Natural killer cell treated with Interleukin-12 subunit alpha and Interleukin-12 subunit beta and Interleukin-15 and Interleukin-18, amount 100 ng/mL, for 72 hours (primary cell): ENCODE measurements at places on chromosomes 16 and 17. TPM values are rescaled to one million over a fixed set of nuclear protein-coding genes. Genes with fewer than 3 reads are reported as not detected.

The KCNH6 gene
- total RNA-seq, result not detected

The ACADVL gene
- 651 TPM for total RNA-seq

- no peak for DNase-seq
Measured at GRCh38 chr17:19363460-19364035, 1.0 kb upstream of the B9D1 start.

The ENPP7 gene
- total RNA-seq, result 0.14 TPM

GRCh38 chr16:21083729-21084268 lies 66.8 kb downstream of the DNAH3 start:
- DNase-seq, result peak; percentile 70

GRCh38 chr17:28059675-28060074 lies 17.2 kb downstream of the NLK start:
- DNase-seq, result no peak

The METRNL gene
- 179 TPM for total RNA-seq

The TERB1 gene
- total RNA-seq, result 0.38 TPM

The CTU2 gene
- total RNA-seq, result 80.4 TPM

The CDH15 gene
- total RNA-seq, result not detected

- peak; percentile 76 for DNase-seq
Measured at GRCh38 chr17:40515491-40516041, 14.1 kb upstream of the TNS4 start.

The KRT25 gene
- total RNA-seq, result not detected

GRCh38 chr17:78573955-78574354 lies 3.2 kb downstream of the DNAH17 start:
- no peak for DNase-seq

The EPX gene
- total RNA-seq, result not detected

GRCh38 chr16:72836985-72837384 lies 210.9 kb downstream of the ZFHX3 start:
- DNase-seq, result no peak

DNA sequence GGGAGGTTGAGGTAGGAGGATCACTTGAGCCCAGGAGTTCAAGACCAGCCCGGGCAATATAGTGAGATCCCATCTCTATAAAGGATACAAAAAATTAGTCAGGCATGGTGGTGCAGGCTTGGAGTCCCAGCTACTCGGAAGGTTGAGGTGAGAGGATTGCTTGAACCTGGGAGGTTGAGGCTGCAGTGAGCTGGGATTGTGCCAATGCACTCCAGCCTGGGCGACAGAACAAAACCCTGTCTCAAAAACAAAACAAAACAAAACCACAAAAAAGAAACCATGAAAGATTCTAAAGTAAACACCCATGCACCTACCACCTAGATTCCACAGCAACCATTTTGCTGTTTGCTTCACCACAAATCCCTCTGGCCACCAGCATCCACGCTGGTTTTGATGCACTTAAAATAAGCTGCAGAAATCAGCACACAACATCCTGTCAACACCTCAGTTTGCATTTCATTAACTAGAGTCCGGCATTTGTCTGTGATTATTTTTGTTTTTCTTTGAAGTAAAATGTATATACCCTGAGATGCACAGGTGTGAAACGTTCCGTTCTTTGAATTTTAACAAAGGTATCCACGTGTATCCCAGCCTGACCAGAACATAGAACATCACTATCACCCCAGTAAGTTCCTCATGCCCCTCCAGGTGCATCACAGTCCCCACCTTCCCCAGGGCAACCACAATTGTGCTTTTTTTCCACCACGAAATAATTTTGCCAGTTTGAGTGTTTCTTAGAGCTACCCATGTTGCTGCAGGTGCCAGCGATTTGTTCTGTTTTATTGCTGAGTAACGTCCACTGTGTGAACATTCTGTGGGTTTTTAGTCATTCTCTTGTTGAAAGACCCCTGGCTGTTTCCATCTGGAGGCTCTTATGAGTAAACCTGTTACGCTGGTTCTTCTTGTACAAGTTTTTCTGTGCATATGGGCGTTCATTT lies 191.5 kb downstream of the SEC14L1 start:
- DNase-seq, result peak; percentile 55

The MGAT5B gene
- total RNA-seq, result not detected

The TBX2 gene
- total RNA-seq, result not detected

DNA sequence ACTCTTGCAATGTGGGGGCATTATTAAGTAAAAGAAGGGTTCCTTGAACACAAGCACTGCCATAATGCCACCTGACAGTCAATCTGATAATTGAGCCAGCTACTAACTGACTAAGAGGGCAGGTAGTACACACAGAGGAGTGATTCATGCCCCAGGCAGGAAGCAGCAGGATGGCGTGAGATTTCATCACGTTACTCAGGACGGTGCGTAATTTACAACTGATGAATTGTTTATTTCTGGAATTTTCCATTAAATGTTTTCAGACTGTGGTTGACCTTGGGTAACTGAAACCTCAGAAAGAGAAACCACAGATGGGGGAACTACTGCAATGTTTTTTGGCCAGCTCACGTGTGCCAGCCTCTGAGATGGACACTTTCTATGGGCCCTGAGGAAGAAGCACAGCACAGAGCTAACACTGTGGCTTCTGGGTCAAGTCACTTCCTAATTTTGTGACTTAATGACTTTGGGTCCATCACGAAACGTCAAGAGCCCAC lies 46.7 kb downstream of the C17orf67 start:
- peak; percentile 69 for DNase-seq

The CDK5R1 gene
- total RNA-seq, result 5.9 TPM

- DNase-seq, result peak; percentile 69
Measured at GRCh38 chr16:9091867-9092281, 430 bp downstream of the HAPSTR1 start.

GRCh38 chr16:55240888-55241287 lies 83.1 kb upstream of the IRX6 start:
- no peak for DNase-seq

- peak; percentile 87 for DNase-seq
Measured at GRCh38 chr17:7280519-7281073, 922 bp upstream of the SLC2A4 start.

The PHAF1 gene
- 26.7 TPM for total RNA-seq

DNA sequence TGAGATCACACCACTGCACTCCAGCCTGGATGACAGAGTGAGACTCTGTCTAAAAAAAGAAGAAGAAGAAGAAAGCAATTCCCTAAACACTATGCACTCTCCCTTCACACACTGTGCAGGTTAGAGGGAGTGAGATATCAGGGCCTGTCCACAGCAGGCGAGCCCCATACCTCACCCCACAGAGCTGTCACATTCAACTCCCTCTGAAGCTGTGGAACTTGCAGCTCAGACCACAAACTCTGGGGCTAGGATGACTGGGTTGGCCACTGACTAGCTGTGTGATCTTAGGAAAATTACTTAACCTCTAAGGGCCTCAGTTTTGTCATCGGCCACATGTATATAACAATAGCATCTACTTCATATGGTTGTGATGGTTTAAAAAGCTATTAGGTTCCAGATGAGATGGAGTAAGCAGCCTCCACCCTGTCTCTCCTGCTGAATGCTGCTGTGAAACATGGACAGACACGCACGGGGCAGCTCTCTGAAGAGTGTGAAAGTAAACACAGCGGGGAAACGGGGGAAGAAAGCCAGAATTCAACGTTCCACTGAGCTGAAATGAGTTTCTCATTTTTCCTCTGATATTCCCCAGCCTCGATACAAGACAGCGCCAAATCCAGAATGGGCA lies 13.6 kb upstream of the PYY start:
- no peak for DNase-seq

The SYNRG gene
- total RNA-seq, result 77.4 TPM

DNA sequence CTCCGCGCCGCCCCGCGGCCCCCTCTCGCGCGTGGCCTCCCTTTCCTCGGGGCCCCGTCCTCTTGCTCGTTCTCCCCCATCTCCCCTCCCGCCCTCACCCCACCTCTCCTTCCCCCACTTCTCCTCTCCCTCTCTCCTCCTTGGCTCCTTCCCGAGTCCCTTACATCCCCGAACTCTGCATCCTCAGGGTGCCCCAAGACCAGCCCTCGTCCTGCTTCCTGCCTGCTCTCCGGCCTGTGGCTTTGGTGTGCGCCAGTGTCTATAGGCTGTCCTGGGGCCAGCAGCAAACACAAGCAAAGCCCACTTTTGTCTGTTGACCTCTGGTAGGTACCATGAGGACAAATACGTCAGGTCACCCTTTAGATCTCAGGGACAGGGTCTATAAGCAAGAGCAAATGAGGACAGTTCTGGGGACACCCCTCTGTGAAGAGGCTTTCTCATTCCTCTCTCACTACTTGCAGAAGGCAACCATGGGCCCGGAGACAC lies 284 bp upstream of the COPZ2 start:
- no peak for DNase-seq
